ENCODE measurements at places on chromosomes 13 and 19.

DNA sequence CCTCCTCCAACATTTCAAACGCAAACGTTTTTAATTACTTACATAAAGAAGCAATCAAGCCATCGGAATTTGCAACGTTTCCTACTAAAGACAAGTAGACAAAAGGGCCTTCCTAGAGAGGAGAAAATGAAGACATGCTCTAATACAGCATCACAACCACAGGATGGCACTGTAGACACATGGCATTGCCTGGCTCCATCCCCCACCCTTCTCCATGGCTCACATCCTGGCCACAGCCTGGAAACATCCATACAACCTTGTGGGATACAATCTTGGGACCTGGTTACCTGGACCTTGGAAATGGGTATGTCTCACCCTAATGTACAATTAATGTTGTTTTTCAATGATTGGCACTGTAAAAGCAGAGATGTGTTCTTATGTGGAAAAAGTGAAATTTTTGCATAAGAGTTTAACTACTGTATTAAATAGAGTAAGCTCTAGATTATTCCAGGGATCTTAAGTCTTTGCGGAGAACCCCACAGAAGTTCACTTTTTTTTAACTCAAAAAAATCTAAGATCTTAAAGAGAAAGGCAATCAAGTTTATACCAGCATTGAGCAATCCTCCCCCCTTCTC lies 21.5 kb downstream of the EBPL start:
- H3K27me3 ChIP-seq: no peaks in the 10 kb centered on the region
- no peak for DNase-seq
- no peaks in the 10 kb centered on the region for H3K36me3 ChIP-seq
- H3K27ac ChIP-seq: peak overlapping the region; percentile 49
- no peak overlapping the region for H3K4me3 ChIP-seq

DNA sequence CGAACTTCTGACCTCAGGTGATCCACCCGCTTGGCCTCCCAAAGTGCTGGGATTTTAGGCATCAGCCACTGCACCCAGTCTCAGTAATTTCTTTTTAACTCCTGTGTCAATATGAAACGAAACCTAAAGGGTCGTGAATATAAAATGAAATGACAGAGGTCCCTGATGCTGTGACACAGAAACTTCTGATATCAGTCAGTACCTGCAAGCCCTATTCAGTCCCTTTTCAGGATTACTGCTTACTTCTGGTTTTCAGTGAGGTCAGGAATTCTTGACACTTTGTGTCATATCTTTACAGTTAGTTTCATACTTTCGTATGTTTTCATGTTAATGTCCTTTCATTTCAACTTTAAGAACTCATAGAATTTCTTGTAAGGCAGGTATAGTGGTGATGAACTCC lies 58.7 kb downstream of the RNF17 start:
- no peak overlapping the region for H3K4me3 ChIP-seq
- H3K4me1 ChIP-seq: no peaks in the 10 kb centered on the region
- peaks cover 28% of the 10 kb centered on the region for H3K27me3 ChIP-seq
- no peak for DNase-seq

- H3K36me3 ChIP-seq: peaks cover 2% of the 10 kb centered on the region
- peak overlapping the region; percentile 93 for H3K4me3 ChIP-seq
Observed at GRCh38 chr19:10653482-10653731, 739 bp upstream of the ILF3 start.

- no peak overlapping the region for H3K4me3 ChIP-seq
- no peak for DNase-seq
- no peaks in the 10 kb centered on the region for H3K27me3 ChIP-seq
Observed at GRCh38 chr13:47869776-47870175, 131.3 kb downstream of the SUCLA2 start.

- DNase-seq: no peak
- no peaks in the 10 kb centered on the region for H3K36me3 ChIP-seq
- peak overlapping the region; percentile 25 for H3K4me3 ChIP-seq
- H3K27me3 ChIP-seq: no peaks in the 10 kb centered on the region
- peaks cover 17% of the 10 kb centered on the region for H3K4me1 ChIP-seq
Observed at GRCh38 chr13:101624210-101624922, 171.9 kb downstream of the ITGBL1 start.

DNA sequence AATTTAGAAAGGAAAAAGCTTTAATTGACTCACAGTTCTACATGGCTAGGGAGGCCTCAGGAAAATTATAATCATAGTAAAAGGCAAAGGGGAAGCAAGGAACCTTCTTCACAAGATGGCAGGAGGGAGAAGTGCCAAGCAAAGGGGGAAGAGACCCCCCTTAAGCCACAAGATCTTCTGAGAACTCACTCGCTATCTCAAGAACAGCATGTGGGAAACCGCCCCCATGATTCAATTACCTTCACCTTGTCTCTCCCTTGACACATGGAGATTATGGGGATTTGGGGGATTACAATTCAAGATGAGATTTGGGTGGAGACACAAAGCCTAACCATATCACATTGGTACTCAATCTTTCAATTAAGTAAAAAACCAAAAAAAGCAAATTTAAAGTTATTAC lies 1778.7 kb upstream of the MIR17HG start:
- H3K27ac ChIP-seq: no peak overlapping the region
- H3K36me3 ChIP-seq: no peaks in the 10 kb centered on the region
- H3K4me3 ChIP-seq: no peak overlapping the region
- no peaks in the 10 kb centered on the region for H3K27me3 ChIP-seq
- no peak for DNase-seq

DNA sequence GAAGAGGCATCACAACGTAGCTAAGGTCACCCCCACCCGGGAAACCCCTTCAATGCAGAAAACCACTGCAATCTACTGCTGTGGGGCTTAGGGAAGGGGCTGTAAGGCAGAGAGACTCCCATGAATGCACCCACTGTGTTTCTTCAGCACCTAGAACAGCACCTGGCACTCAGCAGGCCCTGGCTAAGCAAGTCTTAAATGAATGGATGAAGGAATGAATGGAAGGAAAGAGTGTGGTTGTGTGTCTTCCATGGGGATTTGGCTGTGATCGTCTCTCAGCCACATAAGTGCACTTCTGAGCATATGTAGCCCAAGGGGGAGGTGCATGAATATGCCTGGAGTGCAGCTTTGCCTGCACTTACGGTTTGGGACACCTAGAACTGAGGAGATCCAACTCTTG lies 2.9 kb downstream of the CCDC159 start:
- peaks cover 4% of the 10 kb centered on the region for H3K36me3 ChIP-seq
- peaks cover 27% of the 10 kb centered on the region for H3K4me1 ChIP-seq
- H3K4me3 ChIP-seq: no peak overlapping the region

GRCh38 chr19:9407827-9408226 lies 27.5 kb downstream of the ZNF266 start:
- H3K4me1 ChIP-seq: no peaks in the 10 kb centered on the region
- no peaks in the 10 kb centered on the region for H3K27me3 ChIP-seq
- no peaks in the 10 kb centered on the region for H3K36me3 ChIP-seq

DNA sequence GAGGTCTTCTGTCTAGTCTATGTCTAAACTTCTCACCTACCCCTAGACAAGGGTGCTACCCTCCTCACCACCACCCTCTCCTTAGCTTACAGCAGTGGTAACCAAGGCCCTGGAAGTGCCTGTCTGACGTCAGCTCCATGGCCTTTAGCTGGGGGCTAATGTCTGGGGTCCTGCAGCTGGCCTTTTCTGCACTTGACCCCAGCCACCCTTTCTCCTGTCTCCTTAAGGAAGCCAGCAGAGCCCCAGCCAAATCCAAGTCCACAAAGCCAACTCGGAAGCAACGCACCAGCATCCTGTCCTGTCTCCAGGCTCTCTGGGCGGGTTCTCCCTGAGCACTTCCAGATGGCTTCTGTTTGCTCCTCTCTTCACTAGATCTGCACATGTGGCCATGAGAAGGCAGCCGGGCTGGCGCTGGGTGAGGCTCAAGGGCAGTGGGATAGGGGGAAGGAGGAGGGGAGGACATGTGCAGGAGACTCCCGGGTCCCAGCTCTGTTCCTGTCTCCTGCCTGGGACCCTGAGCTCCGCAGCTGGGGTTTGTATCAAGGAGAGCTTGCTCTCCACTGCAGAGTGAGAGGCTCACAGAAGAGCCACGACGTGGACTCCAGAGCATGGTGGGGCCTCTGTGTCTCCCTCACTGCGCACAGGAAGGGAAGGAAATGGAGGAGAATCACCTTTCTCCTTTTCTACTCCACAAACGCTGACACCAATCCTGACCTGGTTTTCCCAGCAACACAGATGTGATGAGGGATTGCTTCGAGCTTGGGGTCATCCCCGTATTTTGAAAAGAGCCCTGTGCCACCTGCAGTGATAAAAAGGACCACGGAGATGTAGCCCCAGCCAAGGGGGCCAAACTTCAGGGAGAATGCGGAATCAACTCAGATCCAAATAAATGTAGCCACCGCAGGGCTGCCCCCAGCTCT lies 204.2 kb downstream of the USP12 start:
- H3K27me3 ChIP-seq: peaks cover 25% of the 10 kb centered on the region
- H3K27ac ChIP-seq: no peak overlapping the region
- no peak overlapping the region for H3K4me3 ChIP-seq
- no peak for DNase-seq

GRCh38 chr13:48502601-48503319 lies 30.1 kb downstream of the RCBTB2 start:
- peak overlapping the region; percentile 63 for H3K27ac ChIP-seq
- peak overlapping the region; percentile 47 for H3K4me3 ChIP-seq
- DNase-seq: no peak
- H3K36me3 ChIP-seq: no peaks in the 10 kb centered on the region
- no peaks in the 10 kb centered on the region for H3K27me3 ChIP-seq

DNA sequence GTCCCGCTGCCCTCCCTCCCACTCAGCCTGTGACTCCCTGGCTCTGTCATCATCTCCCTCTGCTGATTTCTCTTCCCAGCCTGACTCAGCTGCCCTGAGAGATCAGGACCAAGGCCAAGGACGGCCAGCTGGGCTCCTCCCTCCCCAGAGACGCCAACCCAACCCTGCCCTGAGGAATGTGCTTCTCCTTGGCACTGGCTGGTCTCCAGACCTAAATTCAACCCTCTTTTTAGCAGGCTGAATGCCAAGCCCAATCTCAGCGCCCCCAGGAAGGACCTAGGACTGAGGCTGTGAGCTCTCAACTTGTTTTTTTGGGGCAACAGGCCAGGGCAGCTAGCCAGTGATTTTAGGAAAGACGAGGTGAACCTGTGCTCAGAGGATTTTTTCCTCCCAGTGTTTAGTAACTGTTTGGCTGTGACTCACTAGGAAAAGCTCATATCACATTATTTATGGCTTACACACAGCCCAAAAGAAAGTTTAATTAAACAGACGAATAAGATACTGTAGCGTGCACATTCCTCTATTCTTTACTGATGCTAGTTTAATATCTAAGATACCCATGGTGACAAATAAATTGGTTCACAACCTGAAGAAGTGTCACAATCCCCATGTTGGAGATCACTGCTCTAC lies 7.4 kb upstream of the IGFL1 start:
- no peak overlapping the region for H3K4me3 ChIP-seq
- peaks cover 5% of the 10 kb centered on the region for H3K4me1 ChIP-seq
- no peak for DNase-seq
- H3K27me3 ChIP-seq: peaks cover 82% of the 10 kb centered on the region
- H3K36me3 ChIP-seq: no peaks in the 10 kb centered on the region
